ENCODE measurements at places on chromosomes 4 and X. TPM values are rescaled to one million over a fixed set of nuclear protein-coding genes. Genes with fewer than 3 reads are reported as not detected.
A peak's percentile ranks its signal among the peaks of the same experiment; 100 is the strongest.

DNA sequence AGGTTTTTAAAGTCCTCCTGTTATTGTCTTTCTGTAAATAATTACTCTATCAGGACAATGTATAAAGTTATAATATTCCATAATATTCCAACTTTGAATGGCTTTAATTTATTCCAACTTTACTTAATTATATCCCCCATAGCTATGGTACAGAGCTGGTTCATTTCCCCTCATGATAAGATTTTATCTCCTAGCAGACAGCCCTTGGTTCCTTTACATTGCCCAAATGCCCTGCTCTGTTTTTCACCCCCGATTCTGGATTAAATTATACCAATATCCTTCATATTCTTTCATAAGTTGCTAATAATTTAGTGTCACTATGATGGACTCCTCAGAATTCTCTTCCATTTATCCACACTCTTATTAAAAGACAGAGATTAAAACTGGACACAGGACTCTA is 340.5 kb downstream of the MAPK10 start:
- DNase-seq, result no peak

The MSANTD1 gene
- 1.1 TPM for total RNA-seq

DNA sequence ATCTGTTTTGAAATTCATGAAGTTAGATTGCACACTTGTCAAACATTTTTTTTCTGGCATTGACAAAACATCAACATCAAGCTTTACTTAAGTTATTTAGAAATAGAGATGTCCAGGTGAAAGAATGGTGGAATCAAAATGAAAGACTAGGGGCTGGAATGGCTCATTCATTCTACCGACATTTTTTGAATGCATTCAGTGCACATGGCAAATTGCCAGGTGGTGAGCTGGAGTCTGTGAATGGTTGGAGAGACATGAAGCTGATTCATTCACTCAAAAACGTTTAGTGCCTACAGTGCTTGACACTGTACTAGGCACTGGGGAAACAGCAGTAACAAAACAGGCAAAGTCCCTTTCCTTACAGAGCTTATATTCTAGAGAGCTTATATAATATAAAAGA is 292.4 kb downstream of the PPP1R2C start:
- DNase-seq, result no peak

GRCh38 chr4:156983366-156983765 is 11.8 kb upstream of the PDGFC start:
- DNase-seq, result no peak

- peak; percentile 2 for DNase-seq
Observed at GRCh38 chr4:117491516-117491915, 406.1 kb upstream of the TRAM1L1 start.

Data from tongue (tissue), 3 donors.